ENCODE measurements at places on chromosomes 6 and 20. TPM values are rescaled to one million over a fixed set of nuclear protein-coding genes. Genes with fewer than 3 reads are reported as not detected.

LY6G6D gene
- not detected for total RNA-seq

SENP6 gene
- 75.2 TPM for total RNA-seq

CD93 gene
- total RNA-seq = 19.2 TPM

MYT1 gene
- total RNA-seq = 0.99 TPM

RAET1E gene
- total RNA-seq = not detected

LTB gene
- not detected for total RNA-seq

FNDC1 gene
- not detected for total RNA-seq

GLP1R gene
- total RNA-seq = 6.9 TPM

PGC gene
- 91.1 TPM for total RNA-seq

PTCHD4 gene
- total RNA-seq = 0.26 TPM

SIGLEC1 gene
- total RNA-seq = 2.1 TPM

LINC00237 gene
- total RNA-seq = not detected

All from body of pancreas (tissue), 4 donors.